ENCODE measurements at places on chromosomes 3 and 15.

DNA sequence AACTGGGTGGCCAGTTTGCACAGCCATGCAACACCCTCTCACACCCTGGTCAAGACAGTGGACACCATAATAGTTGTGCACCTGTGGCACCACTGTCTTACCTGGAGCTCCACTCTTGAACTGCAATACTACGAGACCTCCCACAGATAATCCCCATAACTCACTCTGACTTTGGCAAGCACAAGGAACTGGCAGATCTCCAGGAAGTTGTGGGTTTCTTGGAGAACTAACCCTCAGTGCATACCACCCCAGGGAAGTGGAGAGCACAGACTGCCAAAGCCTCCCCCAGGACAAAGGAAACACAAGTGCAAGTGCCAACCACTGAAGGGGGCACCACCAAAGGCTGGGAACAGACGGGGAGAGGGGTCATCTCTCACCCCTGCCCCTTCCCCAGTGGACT is 318.6 kb downstream of the SUCLG2 start:
- no peak for DNase-seq

- DNase-seq: no peak
Measured at GRCh38 chr3:188904670-188905069, 267.1 kb upstream of the TPRG1 start.

DNA sequence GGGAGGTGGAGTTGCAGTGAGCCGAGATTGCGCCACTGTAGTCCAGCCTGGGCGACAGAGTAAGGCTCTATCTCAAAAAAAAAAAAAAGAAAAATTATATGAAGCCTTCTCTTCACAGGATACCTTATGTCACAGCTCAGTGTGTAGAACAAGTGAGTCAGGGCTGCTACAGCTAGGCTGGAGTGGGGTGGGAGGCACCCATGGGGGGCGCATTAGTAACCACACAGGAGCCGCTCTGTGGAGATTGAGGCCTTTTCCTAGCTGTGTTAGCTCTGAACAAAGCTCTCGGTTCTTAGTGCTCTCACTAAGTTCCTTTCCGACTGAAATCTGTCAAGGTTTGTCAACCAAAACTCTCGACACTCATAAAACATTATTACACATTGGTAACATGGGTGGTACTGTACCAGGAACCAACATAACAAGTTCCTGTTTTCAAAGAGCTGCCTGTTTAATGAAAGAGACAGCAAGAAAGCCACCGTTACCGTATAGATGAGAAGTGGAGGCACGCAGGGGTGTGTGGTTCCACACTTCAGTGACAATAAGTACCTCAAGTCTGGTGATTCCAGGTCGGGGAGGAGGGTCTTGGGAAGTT is 4.5 kb downstream of the LRRC31 start:
- DNase-seq: no peak

- DNase-seq: no peak
Measured at GRCh38 chr3:191952609-191953008, 491.6 kb downstream of the PYDC2 start.

GRCh38 chr3:146072824-146073223 is 88.2 kb downstream of the PLOD2 start:
- no peak for DNase-seq

- no peak for DNase-seq
Measured at GRCh38 chr3:49602049-49602554, 47.8 kb downstream of the BSN start.

GRCh38 chr3:120597445-120598049 is 1.4 kb downstream of the NDUFB4 start:
- DNase-seq: no peak

DNA sequence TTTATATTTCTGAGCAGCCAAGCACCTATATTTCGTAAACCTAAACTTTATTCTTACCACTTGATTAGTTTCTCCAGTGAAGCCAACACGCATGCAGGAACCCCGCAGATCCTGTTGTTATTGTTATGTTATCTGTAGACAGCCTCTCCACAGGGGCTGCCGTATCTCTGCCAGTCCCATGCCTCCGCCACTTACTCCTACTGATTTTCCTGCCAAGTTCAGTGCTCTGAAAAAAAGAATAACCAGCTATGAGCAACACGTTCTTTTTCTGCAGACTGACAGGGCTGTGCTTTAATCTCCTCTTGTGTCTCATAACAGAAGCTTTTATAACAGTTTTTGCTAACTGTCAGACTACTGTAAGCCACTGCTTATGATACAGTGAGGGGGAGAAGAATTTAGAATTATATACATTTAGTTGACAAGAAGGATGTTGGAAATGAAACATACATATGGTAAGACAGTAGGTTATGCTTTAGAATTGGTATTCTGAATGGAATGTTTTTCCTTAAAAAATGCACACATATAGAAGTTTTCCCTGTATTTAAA is 347.4 kb downstream of the SI start:
- no peak for DNase-seq

DNA sequence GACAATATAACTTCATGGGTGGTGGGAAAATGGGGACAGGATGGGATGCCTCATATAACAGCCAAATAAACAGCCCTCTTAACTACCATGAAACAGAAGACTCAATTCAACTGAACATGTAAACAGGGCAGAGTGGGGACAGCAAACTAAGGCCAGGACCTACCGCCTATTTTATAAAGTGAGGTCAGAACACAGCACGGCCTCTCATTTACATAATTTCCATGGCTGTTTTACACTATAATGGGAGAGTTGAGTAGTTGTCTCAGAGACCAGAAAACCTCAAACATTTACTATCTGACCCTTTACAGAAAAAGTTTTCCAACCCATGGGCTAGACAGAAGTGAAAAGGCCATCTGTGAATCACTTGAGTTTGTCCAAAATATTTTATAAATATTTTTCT is 56.7 kb upstream of the SNRPA1 start:
- no peak for DNase-seq

- no peak for DNase-seq
Measured at GRCh38 chr3:11933529-11933928, 70.7 kb upstream of the SYN2 start.

GRCh38 chr15:78195735-78196201 is 38.6 kb downstream of the ACSBG1 start:
- DNase-seq: peak; percentile 29

DNA sequence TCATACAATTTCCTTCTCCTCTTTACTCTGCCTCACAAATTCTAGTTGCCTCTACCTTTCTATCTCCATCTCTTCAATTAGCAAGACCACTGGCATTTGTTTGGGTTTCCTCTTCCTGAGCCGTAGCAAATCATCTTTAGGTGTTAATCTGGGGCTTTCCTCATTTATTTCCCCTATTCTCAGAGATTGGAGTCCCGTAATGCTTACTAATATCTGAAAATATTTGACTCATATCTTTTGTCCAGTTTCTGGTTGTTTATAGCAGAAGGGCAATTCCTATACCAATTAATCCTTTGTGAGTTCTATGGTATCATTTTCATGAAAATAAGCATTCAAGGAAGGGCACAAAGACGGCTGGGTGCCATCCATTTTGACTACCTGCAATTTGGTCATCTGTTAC is 103.7 kb downstream of the NR2E3 start:
- no peak for DNase-seq

Data from Daoy (cell line).